ENCODE measurements at places on chromosomes 16 and 17.

DNA sequence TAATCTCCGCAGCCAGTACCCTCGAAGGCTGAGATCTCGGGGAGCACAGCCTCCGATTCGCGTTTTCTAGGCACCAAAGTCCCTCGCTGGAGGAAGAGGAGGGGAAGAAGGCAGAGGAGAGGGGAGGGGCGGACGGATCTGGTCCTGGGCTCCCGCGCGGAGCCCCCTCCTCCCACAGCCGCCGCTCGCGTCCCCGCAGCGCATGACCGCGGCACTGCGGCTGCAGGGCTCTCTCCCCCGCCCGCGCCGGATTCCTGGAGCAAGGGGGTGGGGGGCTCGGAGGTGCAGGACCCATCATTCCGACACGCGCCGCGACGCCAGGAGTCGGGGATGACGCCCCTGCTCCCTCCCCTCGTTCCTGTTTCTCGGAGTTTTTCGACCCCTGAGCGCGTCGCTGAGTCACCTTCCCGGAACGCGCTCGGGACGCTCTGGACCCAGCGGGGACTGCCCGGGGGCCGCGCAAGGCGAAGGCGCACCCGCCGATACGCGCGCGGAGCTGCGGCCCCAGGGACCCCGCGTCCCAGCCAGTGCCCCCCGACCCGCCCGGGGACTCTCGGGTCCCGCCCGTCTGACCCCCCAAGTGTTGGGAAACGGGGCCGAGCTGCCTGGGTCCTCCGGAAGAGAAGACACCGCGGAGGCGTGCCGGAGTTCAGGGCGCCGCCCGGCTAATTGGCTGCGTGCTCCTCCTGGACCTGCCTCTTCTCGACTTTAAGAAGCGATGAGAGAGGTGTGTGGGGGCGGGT lies 1.4 kb upstream of the SPHK1 start:
- peak; percentile 58 for DNase-seq

GRCh38 chr17:76903631-76904030 lies 35.4 kb downstream of the MGAT5B start:
- no peak for DNase-seq

- DNase-seq: no peak
Observed at GRCh38 chr16:1026784-1027500, 45.4 kb downstream of the SOX8 start.

- no peak for DNase-seq
Observed at GRCh38 chr16:12763517-12763916, 40.2 kb downstream of the CPPED1 start.

DNA sequence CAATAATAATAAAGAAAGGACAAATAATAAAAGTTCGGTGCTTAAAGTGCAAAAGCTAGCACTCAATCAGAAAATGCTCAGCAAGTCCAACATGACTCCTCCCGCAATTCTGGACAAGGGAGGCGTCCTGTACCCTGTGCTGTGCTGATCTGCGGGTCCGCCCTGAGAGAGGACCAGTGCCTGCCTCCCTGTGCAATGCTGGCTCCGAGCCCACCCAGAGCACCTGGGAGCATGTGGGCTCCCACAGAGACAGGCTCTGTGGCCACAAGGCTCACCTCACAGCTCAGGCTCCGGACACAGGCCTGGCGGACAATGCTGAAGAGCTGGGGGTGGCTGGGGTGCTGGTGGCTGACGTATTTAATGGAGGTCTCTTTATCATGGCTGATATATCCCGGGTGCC lies 11.1 kb downstream of the FLCN start:
- peak; percentile 51 for DNase-seq

Data from psoas muscle (tissue), 8 donors.